ENCODE measurements at places on chromosomes 7 and 10.

GRCh38 chr10:71984126-71984808 is 20.1 kb downstream of the CHST3 start:
- no peak for DNase-seq

GRCh38 chr10:23910291-23910690 is 298.6 kb upstream of the KIAA1217 start:
- DNase-seq = no peak

DNA sequence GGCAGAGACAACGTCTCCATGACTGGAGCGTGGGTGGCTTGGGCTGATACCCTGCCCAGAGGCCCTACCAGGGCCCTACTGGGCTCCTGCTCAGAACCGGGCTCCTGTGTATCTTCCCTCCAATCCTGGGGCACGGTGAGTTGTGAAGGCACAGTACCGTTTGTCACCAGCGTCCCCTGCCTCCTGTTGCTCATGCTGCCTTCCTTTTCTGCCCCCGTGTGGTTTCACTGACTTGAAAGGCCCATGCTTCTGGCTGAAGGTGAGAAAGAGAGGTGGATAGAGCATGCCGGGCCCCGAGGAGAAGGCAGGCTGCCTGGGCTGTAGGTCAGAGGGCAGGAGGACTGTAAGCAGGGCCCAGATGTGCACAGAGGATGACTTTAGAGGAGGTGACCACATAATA is 9.1 kb upstream of the DMBT1 start:
- DNase-seq = no peak

DNA sequence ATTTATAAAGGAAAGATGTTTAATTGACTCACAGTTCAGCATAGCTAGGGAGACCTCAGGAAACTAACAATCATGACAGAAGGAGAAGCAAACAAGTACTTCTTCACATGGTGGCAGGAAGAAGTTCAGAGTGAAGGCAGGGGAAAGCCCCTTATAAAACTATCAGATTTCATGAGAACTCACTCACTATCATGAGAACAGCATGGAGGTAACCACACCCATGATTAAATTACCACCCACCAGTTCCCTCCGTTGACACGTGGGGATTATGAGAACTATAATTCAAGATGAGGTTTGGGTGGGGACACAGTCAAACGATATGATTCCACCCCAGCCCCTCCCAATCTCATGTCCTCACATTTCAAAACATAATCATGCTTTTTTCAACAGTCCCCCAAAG is 124.2 kb upstream of the PCGF5 start:
- DNase-seq = no peak

DNA sequence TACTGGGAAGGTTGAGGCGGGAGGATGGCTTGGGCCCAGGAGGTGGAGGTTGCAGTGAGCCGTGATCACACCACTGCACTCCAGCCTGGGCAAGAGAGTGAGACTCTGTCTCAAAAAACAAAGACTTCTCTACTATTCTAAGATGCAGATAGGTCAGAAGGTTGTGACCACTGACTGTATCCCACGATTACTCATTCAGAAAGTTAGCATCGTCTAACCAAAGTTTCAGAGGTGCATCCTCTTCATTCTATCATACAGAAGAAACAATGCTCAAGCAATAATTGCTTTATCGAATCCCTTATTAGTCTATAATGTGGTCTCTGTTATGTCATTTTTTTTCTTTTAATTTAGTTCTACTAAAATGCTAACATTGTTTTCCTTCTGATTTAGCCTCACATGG is 348.7 kb upstream of the LRGUK start:
- DNase-seq = no peak

DNA sequence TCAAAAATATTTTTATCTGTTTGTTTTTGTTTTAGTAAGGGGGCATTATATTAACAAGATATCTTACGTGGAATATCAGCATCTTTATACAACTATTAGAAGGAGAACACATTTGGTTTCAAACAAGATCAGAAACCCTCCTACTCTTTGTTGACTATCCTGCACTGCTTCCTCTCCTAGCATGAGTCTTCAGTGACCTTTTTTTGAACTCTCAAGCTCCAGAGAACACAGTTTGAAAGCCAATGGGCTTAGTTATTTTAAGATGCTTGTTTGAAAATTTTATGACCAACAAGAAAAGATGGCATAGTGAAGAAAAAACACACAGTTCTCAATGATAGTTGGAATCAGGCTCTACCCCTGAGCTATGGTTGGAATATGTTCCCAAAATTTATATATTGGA is 37.2 kb upstream of the RTKN2 start:
- DNase-seq = no peak

- peak; percentile 89 for DNase-seq
Observed at GRCh38 chr7:25385506-25386136, 157.3 kb upstream of the NPVF start.

DNA sequence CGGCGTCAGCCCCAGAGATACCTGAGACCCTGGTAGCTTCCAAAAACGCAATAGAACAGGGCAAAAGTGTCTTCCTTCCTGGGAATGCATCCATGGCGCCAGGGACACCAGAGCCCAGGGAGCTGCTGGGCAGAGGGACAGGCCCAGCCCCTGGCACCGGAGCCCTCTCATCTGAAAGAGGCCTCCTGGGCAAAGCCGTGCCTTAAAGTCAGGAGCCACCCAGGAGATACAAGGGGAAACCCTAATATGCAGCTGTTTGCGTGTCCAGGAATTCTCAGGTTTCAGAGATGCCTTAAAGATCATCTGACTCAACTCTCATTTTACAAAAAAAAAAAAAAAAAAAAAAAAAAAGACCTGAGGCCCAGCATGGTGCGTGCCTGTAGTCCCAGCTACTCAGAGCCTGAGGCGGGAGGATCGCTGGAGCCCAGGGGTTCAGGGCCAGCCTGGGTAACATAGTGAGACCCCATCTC is 28.0 kb downstream of the NUDT1 start:
- DNase-seq = no peak

DNA sequence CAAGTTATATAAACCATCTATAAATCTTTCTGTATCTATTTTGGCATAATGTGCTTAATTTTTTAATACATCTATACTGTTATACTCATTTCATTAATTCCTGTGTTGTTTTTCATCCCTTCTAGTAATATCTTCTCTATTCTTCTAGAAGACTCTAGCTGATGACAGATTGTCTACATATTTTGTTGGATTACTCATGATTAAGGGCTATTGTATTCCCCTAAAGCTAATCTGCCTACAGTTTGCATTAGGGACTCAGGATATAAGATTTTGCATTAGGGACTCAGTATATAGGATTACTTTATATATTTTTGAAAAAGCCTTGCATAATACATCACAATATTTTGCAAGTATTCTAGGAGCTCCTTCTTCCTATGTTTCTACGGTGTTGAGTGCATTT is 8.3 kb upstream of the SEMA3A start:
- no peak for DNase-seq

DNA sequence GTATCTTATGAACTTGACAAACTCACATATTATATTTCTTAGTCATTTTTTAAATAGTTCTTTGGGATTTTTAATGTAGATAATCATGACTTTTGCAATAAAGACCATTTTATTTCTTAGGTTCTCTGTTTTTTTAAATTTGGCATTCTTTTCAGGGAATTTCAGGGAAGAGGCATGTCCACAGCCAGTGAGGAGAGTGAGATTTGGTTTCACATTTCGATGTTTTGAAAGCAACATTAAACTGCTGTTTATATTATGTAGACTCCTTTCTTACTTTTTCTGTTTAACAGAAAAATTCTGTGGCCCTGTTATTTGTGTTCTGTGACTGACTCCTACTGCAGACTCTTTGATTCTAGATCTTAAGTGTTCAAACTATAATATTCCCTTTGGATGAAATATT is 153.7 kb downstream of the FAM107B start:
- no peak for DNase-seq

- DNase-seq = no peak
Observed at GRCh38 chr7:3568516-3568915, 267.5 kb downstream of the SDK1 start.
